ENCODE measurements at places on chromosomes 13 and 19.
A peak's percentile ranks its signal among the peaks of the same experiment; 100 is the strongest.

- DNase-seq: no peak
These were observed 72.1 kb downstream of the GPC6 start for GRCh38 chr13:93298713-93299112.

DNA sequence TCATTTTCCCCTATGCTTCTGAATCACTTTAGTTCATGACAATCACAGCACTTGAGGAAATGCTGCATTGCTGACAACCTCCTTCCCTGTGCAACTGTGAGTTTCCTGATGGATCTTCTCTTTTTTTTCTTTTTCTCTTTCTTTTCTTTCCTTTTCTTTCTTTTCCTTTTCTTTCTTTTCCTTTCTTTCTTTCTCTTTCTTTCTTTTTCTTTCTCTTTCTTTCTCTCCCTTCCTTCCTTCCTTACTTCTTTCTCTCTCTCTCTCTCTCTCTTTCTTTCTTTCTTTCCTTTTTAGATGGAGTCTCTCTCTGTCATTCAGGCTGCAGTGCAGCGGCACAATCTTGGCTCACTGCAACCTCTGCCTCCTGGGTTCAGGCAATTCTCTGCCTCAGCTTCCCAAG lies 247.9 kb upstream of the HTR2A start:
- no peak for DNase-seq

GRCh38 chr19:40807147-40808020 lies 8.4 kb downstream of the EGLN2 start:
- DNase-seq: peak; percentile 47

GRCh38 chr19:57079656-57080055 lies 40.1 kb upstream of the USP29 start:
- DNase-seq: no peak

- DNase-seq: no peak
These were observed 1.9 kb downstream of the SIGLEC5 start for GRCh38 chr19:51628153-51628939.

- DNase-seq: no peak
These were observed 60.6 kb upstream of the TPP2 start for GRCh38 chr13:102536196-102536595.

DNA sequence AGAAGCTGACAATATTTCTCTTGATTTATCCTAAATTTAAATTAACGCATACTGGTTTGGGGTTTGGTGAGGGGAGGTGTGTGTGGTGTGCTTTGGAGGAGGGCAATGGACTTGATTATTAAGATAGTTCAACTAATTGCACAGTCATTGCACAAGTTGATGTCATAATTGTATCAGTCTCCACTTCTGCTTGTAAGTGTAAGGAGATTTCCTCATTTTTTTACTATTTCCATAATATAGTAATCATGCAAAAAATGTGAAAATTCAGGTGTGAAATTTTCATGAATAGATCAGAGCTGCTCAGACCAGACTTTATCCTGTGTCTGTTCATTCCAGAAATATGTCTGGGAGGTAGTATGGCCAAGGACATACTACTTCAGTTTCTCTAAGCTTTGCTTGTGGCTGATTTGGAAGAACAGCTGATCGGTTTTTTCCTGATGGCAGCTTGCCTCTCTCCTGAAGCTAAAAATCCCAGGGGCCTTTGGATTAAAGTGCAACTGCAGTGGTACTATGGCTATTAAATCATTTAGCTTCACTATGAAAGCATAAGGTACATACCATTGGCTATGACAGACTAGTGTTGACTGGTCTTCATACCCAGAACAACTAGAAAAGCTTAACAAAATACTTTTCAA lies 201.8 kb upstream of the MIR17HG start:
- DNase-seq: no peak

DNA sequence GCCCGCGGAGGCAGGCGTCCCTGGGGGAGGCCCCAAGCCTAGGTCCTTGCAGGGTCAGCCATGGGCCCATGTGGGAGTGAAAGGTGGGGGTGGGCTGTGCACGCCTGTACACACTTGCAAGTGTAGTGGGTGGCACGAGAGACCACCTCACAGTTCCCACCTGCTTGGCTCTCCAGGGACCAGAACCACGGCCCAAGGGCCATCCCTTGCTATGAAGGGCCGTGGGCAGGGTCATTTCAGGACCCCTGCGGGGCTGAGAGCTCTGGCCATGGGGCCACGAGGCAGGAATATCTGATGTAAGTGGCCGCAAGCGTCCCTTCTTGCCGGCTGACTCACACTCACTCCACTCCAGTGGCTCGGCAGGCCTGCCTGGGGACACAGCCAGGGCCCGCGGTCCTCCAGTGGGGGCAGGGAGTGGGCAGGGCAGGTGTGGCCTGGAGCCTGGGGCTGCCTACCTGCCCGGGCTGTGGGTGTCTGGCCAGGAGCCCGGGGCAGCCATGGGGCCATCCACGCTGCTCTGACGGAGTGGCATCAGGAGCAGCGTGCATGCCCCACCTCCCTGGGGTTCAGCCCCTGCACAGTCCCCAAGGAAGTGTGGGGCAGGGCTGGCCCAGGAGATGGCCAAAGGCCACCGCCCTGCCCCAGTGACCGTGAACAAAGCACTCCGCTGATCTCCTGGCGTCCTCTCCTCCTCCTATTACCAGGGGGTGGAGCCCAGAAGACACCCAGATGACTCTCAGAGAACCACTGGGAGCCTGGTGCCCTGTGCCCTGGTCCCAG lies 8.6 kb upstream of the MKNK2 start:
- no peak for DNase-seq

DNA sequence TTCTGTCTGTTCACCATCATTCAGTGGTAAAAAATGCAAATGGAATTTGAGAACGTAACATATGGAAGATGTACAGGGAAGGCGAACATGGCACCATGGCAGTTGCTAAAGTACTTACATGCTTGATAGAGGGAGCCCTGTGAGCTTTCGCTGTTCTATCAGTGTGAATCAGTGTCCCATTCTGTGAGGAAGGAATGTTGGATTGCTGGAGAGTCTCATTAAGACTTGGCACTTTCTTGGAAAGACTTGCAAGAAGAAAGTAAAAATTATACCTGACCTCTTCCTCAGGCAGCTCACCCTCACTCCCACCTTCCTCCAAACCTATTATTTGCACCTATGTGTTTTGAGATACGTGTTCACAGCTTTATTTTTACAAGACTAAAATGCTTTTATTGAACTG lies 43.5 kb downstream of the FREM2 start:
- no peak for DNase-seq

- DNase-seq: peak; percentile 96
These were observed 15.5 kb downstream of the MAST3 start for GRCh38 chr19:18112989-18113478.

DNA sequence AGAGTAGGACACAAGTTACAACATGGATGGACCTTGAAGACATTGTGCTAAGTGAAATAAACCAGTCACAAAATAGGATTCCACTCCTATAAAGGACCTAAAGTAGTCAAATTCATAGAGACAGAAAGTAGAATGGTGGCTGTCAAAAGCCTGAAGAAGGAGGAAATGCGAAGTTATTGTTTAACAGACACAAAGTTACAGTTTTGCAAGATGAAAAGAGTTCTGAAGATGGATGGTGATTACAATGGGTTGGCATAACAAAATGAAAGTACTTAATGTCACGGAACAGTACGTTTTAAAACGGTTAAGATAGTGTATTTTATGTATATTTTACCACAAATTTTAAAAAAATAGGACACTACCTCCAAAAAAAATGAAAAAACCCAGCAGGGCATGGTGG lies 34.8 kb downstream of the FOXO1 start:
- no peak for DNase-seq

DNA sequence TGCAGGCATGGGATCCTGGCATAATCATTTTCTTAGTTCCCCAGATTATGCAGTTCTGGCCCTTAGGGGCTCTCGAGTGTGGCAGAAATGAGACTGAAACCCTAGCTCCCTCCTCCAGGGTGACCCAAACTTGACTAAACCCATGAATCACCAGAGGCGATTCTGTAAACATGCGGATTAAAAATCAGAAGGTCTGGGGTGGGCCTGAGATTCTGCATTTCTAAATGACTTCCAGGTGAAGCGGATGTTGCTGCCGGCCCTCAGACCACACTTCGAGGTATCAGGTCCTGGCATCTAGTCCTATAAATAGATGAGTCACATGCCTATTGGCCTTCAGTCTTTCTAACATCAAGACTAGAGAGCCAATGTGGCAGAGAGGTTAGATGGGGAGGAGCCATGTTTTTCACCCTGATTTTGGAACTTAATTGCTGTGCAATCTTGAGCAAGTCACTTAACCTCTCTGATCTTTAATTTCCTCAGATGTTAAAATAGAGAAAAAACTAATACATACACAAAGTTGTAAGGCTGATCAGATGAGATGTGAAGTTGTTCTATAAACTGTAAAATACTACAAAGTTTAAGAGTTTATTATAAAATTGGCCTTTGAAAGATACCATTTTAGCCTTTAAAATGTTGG lies 431.2 kb downstream of the FOXO1 start:
- no peak for DNase-seq

DNA sequence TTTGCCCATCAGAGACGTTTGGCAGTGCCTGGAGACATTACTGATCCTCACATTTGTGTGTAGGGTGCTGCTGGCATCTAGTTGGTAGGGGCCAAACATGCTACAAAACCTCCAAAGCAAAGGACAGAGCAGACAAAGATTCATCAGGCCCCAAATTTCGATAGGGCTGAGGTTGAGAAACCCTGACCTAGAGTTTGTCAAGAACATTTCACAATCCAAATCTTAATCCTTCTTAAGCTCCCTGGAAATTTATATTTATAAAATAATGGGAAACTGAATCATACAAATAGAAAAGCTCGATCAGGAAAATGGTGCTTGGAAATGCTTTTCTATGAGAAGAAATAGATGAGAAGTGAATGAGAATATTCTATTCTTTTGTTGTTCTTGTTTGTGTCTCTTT lies 273.6 kb downstream of the DCT start:
- no peak for DNase-seq

GRCh38 chr19:49497047-49497788 lies 984 bp downstream of the RPS11 start:
- DNase-seq: no peak

DNA sequence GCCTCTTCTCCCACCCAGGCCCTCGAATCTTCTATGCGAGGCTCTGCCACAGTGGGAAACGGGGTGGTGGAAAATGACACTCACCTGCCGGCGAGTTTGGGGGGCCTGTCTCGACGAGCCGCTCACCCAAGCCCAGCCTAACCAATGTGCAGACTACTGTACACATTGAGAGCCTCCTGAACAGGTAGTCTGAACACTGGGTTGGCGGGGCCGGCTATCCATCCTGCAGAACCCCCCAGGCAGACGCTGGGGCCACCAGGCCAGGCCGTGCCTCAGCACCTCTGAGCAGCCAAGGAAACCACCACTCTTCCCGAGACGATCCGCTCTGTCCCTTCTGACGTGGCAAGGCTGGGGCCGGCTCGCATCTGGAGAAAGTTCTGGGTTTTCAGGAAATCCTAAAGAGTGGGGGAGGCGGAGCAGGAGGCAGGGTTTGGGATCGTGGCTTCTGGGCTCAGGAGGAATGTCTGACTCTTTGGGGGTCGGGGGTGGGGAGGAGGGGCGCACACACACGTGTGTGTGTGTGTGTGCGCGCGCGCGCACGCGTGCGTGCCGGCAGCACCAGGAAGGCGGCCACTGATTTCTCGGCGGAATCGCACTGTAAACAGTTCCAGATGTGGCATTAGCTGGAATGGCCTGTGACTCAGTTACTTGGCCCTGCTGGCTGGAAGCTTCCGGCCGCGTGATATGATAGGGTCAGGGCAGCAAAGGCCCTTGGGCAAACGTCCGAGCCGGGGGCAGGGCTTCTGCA lies 18.5 kb downstream of the TMED1 start:
- DNase-seq: no peak

DNA sequence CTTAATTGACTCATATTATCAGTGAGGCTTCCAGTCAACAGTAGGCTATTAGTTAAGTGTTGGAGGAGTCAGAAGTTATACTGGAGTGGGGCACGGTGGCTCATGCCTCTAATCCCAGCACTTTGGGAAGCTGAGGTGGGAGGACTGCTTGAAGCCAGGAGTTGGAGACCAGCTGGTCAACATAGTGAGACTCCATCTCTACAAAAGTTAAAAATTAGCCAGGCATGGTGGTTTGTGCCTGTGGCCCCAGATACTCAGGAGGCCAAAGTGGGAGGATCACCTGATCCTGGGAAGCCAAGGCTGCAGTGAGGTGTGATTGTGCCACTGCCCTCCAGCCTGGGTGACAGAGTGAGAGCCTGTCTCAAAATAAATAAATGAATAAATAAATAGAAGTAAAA lies 53.2 kb downstream of the COMP start:
- no peak for DNase-seq

DNA sequence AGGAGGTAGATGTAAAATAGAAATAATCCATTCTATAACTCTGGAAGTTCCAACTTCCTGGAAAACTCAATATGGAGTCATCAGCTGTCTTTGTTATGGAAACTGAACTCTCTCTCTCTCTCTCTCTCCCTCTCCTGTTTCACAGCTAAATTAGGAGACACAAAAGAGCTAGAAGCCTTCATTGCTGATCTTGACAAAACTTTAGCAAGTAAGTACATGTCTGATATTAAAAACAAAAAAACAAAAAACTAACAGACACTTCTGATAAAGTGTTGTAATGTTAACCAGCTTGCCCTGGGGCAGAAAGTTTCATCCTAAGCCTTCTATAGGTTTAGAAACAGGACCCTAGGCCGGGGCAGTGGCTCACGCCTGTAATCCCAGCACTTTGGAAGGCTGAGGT lies 11.3 kb downstream of the RGCC start:
- no peak for DNase-seq
